ENCODE measurements at places on chromosomes 7 and 10.

DNA sequence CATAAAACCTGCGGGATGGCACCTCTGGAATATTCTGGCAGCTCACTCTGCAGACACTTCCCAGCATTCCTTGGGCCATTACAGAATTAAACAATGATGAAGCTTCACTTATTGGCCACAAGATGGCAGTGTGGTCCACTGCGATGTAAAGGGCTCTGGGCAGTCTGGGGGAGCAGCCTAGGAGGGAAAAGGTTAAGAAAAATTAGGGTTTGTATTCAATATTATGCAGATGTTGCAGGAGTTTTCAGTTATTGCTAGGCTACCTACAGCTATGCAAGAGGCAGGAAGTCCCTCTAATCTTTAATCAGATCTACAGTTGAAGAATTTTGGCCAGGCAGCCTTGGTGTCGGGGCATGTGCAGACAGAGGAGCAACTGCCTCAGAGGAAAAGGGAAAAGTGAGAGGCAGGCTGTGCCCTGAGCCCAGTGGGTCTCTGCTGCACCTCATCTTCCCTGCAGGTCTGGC lies 233.2 kb upstream of the PRSS1 start:
- DNase-seq: no peak

GRCh38 chr7:123655614-123656013 lies at the start of gene LMOD2:
LMOD2 (plus strand) TSS chr7:123655866; CDS start chr7:123655964, 98 bp downstream.
- no peak for DNase-seq

- DNase-seq: no peak
Observed at GRCh38 chr7:134690614-134691504, 44.2 kb downstream of the BPGM start.

DNA sequence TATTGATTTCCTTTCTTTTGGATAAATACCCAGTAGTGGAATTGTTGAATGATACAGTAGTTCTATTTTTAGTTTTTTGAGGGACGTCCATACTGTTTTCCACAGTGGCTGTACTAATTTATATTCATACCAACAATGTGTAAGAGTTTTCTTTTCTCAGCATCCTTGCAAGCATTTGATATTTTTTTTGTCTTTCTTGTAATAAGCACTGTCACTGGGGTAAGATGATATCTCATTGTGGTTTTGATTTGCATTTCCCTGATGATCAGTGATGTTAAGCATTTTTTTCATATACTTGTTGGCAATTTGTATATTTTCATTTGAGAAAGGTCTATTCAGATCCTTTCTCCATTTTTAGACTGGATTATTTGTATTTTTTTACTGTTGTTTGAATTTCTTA lies 308.7 kb downstream of the PTEN start:
- DNase-seq: no peak

DNA sequence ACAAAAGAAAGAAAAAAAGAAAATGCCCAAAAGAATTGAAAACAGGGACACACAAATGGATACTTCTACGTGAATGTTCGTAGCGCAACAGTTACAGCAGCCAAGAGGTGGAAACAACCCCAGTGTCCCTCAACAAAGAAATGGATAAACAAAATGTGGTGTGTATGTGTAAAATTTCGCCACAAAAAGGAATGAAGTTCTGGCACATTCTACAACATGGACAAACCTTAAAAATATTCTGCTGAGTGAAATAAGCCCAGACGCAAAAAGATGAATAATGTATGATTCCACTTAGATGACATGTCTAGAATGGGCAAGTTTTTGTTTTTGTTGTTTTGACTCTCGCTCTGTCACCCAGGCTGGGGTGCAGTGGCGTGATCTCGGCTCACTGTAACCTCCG lies 10.9 kb downstream of the UCMA start:
- DNase-seq: no peak

DNA sequence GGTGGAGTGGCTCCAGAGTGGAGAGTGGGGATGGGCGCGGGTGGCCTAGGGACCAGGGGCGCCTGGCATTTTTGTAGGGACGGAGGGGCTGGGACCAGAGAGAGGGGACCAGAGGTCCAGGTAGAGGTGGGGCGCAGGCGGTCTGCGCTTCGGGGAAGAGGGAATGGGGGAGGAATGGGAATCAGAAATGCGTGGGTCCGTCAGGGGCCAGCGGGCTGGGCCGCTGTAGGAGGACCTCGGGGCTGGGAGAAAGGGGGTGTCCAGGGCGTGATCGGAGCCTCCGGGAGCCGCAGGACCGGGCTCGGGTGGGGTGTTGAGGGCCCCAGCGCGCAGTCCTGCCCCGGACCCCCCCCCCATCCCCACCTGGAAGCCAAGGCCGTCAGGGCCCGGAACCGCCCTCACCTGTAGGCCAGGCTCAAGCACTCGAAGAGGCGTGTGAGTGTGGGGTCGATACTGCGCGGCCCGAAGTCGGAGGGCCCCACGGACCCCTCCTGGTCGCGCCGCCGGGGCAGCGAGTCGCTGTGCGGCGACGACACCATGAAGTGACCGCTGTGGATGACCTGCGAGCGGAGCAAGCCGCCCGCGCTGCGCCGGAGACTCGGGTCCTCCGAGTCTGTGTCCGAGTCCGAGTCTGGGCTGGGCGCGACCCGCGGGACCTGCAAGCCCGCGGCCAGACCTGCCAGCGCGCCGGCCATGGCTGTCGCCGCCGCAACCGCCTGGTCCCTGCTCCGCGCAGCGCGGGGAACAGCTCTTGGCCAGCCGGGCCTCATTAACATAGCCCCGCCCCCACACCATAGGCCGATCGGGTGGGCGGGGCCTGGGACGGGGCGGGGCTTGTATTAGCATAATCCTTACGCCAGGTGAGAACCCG lies at the start of gene MLXIPL:
Gene MLXIPL (minus strand): TSS at position 725 of the 871 bp plus-strand sequence. CDS start 30 bp downstream, at position 695.
- DNase-seq: no peak
